Mesothelial cell of epicardium (in vitro differentiated cells): ENCODE measurements at places on chromosomes 16 and 17.

- DNase-seq = no peak
These were observed 46.7 kb downstream of the ANKRD11 start for GRCh38 chr16:89443727-89444084.

GRCh38 chr16:51141106-51141505 lies 10.0 kb downstream of the SALL1 start:
- no peak for DNase-seq

DNA sequence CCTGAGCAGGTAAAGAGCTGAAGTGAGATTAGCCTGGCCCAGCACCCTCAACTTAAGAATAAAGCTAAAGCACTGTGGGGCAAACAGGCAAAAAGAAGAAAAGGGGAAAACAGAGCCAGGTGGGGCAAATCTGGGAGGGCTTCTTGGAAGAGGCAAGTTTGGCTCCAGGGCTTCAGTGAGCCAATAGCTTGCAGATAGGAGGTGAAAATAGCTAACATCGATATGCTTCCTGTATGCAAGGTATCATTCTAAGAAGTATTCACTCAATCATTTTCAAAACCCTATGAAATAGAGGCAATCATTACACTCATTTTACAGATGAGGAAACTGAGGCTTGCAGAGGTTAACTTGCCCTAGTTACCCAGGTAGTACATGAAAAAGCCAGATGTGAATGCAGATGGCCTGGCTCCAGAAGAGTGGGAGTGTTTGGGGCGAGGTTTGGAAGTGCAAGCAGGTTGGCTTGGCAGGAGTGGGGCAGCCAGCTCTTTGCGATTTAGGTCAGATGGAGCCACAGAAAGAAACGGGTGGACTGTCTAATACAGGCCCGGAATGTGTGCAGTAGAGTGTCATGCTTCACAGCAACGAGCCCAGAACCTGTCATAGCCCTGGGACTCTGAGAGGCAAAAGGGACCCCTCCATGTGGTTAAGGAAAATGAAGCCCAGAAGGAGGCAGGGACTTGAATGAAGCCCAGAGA lies 5.7 kb downstream of the WNT3 start:
- DNase-seq = no peak

GRCh38 chr16:69049603-69050375 lies 55.7 kb upstream of the HAS3 start:
- DNase-seq = no peak

- DNase-seq = no peak
These were observed 6.0 kb upstream of the RNF213 start for GRCh38 chr17:80254396-80255251.

DNA sequence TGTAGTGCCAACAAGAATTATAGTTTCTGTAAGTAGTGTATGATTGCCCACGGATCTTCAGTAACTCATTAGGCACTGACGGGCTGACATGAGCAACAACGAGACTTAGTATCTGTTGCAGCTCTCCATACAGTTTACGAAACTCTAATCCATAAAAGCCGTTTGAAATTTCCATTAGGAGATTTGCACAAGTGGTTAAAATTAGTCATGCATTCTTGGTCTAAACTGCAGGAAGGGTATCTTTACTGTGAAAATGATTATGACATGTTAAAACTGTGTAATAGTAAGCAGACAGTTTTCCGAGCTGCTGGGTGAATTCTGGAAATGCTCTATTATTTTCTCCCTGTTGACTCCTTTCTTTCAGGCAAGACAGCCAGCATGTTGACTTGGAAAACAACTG lies 605.0 kb downstream of the WWOX start:
- no peak for DNase-seq

DNA sequence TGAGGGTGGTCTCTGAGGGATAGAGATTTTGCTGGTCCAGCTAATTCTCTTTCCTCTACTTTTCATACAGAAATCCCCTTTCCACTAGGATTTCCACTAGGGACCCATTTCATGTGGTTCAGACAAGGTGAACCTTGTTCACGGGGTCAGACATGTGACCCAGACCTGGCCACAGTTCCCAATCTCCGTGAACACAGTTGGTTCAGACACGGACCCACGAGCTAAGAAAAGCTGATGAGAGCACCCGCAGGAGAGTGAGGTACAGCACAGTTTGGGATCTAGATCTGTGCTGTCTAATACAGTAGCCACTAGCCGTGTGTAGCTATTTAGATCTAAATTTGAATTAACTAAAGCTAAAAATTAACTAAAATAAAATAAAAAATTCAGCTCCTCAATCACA lies 88.1 kb downstream of the AXIN2 start:
- no peak for DNase-seq

- no peak for DNase-seq
These were observed 130.1 kb upstream of the ADAMTS18 start for GRCh38 chr16:77564791-77565390.

DNA sequence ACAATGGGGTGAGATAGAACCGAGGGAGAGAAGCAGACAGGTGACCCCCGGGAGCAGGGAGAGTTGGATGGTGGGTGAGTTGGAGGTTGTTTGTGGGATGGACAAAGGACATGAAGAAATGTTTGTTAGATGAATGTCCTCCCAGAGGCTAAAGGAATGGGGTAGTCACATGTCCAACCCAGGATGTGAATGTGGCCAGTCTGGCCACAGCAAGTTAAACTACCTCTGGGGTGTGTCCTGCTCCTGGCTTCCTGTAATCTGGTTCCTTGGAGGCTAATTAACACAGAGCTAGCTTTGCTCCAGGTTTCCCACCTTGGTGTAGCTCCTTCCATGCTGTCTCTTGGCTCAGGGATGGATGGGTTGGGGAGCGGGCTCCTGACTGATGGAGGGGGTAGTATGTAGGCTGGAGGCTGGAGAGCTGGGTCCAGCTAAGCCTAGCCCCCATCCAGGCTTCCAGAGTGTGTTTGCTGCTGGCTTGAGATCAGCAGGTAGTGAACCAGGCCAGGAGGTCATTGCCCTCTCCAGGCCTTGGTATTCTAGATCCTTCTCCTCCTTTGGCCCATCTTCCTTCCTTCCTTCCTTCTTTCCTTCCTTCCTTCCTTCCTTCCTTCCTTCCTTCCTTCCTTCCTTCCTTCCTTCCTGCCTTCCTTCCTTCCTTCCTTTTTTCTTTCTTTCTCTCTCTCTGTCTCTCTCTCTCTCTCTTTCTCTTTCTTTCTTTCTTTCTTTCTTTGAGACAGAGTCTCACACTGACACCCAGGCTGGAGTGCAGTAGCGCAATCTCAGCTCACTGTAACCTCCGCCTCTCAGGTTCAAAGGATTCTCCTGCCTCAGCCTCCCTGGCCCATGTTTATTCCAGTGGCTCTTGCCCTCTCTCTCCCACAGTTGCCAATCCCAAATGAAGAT lies 28.0 kb upstream of the UBE2G1 start:
- DNase-seq = no peak

- DNase-seq = no peak
These were observed 1.3 kb downstream of the SLC2A4 start for GRCh38 chr17:7282752-7283321.

GRCh38 chr16:11163761-11164261 lies 92.2 kb downstream of the SOCS1 start:
- DNase-seq = no peak

DNA sequence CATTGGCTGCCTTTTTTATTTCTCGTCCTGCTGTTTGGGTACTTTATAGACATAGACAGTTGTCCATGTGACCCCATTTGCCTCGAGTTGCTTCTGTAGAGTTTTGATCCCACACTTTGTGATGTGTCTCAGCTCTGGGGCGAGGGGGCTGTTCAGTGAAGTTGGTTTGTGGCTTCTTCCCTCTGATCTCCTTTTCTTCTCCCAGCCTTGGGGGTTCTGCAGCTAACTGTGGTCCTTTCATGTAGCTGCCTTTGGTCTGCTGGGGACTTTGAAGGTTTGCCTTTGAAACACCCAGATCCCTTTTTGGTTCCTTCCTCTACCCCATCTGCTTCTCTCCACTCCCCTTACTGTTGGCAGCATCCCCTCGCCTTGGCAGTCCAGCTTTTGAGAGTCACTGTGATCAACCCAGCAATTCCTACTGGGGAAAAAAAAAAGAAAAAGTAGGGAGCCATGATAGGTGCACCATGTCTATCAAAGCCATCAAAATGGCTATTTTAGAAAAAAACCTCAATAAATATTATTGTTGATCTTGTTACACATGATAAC lies 728.8 kb upstream of the RBFOX1 start:
- DNase-seq = no peak

DNA sequence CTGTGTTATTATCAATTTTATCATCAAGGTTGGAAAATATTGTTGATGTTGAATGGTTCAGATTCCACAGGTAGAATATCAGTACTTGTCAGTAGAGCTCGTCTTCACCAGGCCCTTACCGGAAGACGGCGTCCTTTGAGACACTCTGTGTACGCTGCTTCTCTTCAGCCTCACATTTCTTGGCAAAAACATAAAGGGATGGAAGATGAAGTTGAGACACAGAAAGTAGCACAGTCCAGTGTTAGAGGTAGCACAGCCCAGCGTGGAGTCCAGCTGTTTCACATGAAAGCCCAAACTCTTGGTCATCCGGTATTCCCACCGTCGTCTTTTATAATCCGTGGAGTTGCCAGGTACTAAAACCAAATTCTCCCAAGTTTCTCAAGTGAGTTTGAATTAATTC lies 30.4 kb downstream of the ATP2C2 start:
- DNase-seq = no peak

GRCh38 chr17:82894389-82894788 lies 54.6 kb upstream of the ZNF750 start:
- DNase-seq = no peak

DNA sequence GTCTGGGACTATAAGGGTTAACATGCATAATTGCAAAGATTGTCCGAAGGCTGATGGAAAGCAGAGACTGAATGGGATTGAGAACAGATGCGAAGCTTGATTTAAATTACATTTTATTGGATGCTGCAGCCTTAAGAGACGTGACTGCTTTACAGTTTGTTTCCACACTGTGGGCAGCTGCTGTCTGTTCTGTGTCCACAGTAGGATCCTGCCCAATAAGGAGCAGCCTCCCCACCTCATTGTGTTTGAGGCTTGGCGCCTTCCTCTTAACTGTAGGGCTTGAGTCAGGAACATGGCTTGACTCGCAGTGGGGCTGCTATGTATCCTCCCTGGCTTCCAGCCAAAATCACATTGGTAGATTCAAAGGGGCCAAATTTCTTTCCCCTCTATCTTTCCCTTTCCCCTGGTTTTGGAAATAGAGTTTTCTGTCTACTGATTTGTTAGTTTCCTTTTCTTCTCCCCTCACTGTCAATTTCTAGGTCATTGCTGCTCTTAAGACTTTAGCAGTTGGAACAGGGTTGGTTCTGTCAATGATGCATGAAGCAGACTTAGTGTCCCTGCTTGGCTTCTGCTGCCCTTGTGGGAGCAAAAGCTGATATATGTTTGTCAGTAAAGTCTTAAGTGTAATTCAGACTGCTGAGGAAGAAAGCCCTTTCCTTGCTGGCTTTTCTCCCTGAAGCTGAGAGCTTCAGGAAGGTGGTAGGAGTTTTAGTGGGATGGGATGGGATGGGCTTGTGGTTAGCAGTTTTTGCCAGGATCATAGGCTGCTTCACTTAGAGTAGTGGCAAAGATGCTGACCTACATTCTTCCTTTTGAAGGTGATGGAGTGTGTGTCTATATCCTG lies 5.0 kb upstream of the RARA start:
- DNase-seq = no peak

- DNase-seq = no peak
These were observed 7.6 kb downstream of the SGCA start for GRCh38 chr17:50173335-50173941.

- DNase-seq = no peak
These were observed 48.3 kb downstream of the UBE2G1 start for GRCh38 chr17:4318186-4318585.

DNA sequence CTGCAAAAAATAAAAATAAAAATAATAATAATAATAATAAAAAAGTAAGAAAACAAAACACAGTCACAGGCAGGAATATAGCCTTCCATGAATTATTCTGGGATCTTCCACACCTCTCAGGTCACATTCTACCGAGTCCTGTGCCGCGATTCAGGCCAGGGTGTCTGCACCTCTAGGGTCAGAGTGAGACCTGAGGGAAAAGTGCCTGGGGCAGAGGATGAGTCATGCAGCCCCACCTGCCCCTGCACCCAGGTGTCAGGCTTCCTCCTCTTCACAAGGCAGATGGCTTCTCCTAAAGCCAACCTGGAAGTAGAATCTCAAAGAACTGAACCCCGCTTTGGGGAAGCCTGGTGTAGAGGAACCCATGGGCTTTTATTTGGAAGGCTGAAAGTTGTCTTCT lies 283.7 kb downstream of the CPPED1 start:
- DNase-seq = no peak

- no peak for DNase-seq
These were observed 147.5 kb upstream of the GSE1 start for GRCh38 chr16:85465328-85466303.

GRCh38 chr16:71357681-71358080 lies 842 bp upstream of the CALB2 start:
- DNase-seq = no peak

DNA sequence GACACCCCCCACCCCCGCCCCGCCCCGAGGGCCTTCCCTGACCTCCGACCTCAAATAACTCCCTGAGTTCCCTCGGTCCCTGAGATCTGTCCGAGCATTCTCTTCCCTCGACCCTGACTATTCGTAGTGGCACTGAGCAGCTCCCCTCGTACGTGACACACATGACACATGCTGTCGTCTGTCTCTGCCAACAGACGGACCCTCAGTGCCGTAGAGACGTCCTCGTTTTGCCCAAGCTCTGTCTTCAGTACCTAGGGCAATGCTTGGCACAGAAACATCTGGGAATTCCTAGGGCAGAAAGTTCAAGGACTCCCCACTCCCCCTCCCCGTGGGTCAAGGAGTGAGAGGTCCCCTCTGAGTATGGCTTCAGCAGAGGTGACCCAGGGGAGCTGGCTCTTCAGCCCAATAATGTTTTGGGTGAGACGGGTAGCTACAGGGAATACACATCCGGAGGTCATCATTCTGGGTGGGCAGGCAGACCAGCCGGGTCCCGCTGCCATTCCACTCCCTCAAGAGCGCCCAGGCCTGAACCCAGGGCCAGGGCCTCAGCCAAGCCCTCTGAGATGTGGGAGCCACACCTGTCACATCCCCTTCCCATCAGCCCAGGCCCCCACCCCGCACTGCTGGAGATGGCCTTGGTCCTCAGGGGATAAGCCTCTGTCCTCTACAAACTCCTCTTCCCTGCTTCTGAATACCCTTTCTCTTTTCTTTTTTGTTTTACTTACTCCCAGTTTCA lies 671 bp upstream of the FADS6 start:
- DNase-seq = no peak

DNA sequence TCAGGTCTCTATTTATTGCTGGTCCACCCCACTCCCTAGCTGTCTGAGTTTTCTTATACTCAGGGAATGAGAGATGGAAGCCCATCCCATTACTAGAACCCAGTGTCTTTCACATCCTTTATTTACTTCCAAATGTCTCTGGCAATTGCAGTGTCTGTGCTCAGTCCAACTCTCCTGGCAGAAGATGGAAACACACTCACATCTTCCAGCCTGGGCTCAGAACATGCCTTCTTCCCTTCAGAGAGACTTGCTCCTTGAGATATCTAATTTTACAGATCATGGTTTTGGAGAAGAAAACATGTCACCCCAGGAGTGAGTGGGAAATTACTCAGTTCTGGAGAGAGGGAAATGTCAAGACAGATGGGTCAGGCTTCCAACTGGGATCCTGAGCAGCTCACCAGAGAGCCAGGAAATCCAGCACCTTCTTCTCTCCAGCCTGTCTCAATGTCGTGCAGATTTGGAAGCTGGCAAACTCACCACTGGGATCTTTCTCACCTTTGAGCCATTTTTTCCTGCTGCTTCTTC lies 494.4 kb downstream of the HS3ST4 start:
- DNase-seq = no peak
